Activated naive CD4-positive, alpha-beta T cell treated with anti-CD3 and anti-CD28 coated beads, Interleukin-2, amount 50 U/mL, for 16 hours (primary cell): ENCODE measurements at places on chromosomes 4 and X.

DNA sequence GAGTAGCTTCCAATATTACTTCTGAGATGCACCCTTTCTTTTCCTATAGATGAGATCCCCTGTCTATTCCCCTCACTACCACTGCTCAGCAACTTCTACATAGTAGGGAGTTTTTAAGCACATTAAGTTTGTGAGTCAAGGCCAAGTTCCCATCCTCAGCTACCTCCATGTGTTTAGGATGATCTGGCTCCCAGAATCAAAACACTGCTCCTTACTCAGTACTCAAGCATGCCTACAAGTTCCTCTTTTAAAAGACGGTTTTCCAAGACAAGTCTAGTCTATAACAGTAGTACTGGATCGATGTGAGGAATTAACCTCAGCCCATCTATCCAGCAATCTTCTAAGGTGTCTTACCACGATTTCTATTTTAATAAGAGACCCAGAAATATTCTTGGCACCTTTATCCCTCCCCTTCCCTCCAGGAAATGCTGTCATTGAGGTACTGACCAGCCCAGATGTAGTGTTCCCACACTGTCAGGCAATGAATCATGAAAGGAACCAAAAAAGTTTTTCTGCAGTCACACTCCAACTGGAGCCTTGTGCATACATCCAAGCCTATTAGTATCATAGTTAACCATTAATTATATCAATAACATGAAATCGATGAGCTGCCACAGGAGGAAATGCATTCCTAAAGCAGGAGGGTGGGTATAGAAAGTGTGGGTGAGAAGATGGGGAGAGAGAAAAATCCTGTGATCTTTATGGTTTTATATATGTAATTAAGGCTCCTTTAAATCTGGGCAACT is 29.6 kb downstream of the AREG start:
- DNase-seq = no peak

DNA sequence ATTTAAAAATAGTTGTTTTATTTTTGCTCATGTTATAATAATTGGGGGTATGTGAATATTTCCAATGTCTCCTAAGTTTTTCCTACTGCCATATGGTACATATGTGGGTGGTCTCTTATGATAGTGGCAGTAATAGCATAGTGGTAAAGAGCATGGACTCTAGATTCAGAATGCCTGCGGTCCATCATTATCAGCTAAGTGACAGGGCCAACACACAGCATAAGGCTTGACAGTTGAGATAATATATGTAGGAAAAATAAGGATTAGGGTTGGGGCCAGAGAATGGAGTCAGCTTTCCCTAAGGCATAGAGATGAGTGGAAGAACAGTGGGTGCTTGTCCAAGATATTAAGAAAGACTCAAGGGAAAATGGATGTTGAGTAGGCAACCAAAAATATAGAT is 2707.5 kb downstream of the PCDH7 start:
- no peak for DNase-seq

GRCh38 chr4:113499166-113499565 is 262.4 kb downstream of the CAMK2D start:
- DNase-seq = no peak

- DNase-seq = no peak
These were observed 940.3 kb upstream of the ADGRL3 start for GRCh38 chr4:60259781-60260180.

DNA sequence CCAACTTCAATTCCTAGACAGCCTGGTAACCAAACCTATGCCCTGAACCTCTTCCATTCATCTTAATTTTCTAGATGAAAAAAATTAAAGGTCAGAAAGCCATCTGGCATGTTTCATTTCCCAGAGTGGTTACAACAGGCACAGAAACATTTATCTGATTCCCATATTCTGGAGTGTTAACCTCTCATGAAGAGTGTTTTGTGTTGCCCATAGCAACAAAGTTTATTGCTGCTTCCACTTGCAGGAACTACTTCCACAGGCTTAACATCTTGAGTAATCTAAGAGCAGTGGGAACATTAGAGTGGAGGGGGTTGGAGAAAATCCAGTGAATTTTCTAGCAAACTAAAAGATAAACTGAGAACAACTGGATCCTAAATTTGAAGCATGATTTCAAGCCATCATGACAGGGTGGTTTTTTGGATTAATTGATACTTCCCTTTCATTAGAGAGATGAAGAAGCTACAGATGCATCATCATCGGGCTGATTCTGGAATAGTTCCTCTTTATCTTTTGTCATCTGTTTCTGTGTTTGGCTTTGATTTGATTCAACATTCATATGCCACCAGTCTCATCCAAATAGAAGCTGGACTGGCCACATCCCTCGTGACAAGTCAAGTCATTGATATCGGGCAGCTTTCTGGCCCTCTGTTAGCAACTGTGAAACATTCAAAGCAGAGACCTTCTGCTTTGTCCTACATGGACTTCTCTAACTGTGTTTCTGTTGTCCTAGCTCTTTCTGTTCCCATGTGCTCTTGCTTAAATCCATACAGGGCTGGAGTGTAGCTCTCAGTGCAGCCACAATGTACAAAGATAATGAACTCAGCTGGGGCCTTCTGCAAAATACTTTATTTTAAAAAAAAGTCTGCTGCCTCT is 167.3 kb downstream of the MID1IP1 start:
- DNase-seq = no peak

- no peak for DNase-seq
These were observed 858.8 kb upstream of the FRG1 start for GRCh38 chr4:189081826-189082225.

GRCh38 chrX:153828723-153829548 is 1.4 kb downstream of the PDZD4 start:
- DNase-seq = no peak

- no peak for DNase-seq
These were observed 152.1 kb upstream of the DGKK start for GRCh38 chrX:50622751-50623150.

DNA sequence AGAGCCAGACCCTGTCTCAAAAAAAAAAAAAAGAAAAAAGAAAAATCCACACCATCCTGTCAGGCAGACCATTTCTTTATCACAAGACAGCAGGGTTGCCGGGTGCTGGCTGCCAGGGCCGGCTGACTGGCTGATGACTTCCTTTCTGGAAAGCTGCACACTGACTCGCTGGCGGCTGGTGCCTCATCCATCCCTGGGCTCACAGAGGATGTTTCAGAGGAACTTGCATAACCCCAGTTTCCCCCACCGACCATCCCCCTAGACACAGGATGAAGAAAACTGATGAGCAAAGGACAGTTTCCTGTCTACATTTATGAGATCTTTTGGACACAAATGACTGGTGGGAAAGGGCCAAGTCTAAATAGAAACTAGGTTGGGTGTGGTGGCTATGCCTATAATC is 14.1 kb downstream of the HPSE start:
- no peak for DNase-seq

DNA sequence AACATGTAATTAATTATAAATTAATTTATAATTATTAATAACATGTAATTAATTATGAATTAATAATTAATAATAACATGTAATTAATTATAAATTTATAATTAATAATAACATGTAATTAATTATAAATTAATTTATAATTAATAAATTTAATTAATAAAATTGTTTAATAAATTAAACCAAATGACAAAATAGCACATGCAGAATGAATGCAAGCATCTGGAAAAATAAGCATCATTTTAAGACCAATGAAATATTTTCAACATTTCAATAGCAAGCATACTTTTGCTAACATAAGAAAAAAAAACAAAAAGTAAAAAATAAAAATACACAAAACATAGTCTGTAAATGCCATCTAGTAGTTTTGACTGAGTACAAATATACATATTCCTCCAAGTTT is 21.8 kb downstream of the GYPE start:
- DNase-seq = no peak

DNA sequence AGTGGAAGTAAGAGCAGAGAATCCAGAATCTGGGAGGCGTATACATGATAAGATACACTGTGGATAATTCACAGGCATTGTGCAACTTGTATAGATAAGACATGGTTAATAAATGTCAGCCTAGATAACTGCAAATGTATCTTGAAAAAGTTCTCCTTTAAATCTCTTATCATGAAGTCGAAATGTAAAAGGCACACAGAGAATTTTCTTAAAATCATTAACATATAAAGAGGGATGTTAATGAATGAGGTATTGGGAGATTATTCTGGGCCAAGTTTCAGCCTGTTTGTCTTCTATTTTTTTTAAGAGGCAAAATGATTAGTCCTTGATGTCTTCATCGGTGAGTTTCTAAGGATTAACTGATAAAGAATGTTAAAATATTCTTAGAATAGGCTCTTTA is 835 bp downstream of the TDO2 start:
- no peak for DNase-seq

DNA sequence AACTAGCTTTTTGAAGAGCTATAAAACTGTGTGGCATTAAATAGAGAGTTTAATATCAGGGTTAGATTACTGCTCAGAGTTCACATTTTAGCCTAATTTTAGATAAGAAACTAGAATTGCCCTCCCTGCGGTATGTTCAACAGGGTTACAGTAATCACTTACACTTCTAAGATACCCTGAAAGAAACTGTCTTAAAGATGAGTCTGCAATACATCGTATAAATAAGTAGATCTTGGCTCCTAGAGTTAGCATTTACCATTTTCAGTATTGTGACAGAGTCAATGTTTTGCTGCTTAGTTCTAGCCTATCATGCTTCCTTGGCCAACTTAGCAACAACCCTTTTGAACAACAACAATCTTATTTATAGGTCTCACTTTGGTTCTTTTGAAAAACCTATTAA is 217.8 kb upstream of the NDST4 start:
- no peak for DNase-seq

DNA sequence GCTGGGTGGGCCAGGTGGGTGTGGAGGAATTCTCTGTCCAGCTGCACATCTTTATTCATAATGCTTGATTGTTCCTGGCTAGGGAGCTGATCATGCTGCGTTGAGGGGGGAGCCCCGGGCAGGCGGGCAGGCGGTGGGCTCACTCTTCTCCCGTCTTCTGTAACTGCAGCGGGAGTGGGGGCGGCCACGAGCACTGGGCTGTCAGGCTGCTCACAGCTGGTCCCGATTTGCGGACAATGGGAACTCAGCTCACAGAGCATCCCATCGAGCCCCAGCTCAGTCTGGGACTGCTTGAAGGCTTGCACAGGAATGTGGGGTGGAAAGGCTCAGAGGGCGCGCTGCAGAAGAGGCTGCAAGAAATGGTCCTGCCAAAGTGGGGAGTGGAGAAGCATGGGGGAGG is 63.8 kb downstream of the EFNB1 start:
- no peak for DNase-seq

DNA sequence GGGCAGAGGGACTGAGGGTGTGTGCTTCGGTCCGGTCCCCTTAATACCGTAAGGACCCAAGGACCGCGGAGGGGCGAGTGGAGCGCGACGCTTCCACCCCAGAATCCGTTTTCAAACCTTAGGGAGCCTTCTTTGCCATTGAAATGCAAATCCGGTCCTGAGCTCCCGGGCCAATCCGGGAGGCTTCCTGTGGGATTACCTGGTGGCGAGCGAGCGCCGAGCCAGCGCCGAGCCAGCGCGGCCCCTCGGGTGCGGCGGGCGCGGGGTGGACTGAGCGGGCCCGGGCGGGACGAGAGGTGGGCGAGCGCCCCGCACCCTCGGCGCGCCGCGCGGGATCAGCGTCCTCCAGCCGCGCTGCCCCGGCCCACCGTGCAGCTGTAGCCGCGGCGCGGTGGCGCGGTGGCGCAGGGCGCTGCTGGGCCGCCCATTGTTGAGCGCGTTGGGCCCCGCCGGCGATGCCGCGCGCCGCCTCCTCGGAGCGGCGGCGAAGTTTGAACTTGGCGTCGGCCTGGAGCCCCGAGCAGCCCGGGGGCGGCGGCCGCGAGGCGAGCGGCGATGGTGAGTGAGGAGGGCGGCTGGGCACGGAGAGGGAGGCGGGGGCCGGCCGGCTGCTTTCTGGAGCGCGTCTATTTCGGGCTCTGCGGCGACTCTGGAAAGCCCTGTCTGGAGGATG is 208.7 kb downstream of the SOWAHB start:
- DNase-seq = peak; percentile 19

DNA sequence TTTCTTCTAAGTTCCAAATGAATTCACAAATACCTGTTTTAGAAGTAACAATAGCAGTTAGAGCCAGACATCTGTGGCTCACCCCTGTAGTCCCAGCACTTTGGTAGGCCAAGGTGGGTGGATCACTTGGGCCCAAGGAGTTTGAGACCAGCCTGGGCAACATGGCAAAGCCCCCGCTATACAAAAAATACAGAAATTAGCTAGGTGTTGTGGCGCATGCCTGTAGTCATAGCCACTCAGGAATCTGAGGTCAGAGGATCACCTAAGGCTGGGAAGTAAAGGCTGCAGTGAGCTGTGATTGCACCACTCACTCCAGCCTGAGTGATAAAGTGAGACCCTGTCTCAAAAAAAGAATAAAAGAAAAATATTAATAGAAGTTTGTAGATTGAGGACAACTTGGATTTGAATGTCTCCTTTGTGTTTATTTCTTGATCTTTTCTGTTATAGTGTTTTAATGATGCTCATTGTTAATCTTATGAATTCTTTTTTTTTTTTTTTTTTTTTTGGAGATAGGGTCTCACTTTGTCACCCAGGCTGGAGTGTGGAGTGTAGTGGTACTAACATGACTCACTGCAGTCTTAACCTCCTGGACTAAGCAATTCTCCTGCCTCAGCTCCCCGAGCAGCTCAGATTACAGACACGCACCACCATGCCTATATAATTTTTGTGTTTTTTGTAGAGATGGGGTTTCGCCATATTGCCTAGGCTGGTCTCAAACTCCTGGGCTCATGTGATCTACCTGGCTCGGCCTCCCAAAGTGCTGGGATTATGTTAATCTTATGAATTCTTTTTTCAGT is 30.7 kb upstream of the RAPGEF2 start:
- no peak for DNase-seq

- no peak for DNase-seq
These were observed 509.8 kb downstream of the CENPC start for GRCh38 chr4:67035501-67035900.

GRCh38 chrX:10906866-10907265 is 204.3 kb upstream of the HCCS start:
- DNase-seq = no peak
